Inflammatory macrophage treated with lipopolysaccharide for 1 hour (primary cell): ENCODE measurements at places on chromosomes 4 and X.

DNA sequence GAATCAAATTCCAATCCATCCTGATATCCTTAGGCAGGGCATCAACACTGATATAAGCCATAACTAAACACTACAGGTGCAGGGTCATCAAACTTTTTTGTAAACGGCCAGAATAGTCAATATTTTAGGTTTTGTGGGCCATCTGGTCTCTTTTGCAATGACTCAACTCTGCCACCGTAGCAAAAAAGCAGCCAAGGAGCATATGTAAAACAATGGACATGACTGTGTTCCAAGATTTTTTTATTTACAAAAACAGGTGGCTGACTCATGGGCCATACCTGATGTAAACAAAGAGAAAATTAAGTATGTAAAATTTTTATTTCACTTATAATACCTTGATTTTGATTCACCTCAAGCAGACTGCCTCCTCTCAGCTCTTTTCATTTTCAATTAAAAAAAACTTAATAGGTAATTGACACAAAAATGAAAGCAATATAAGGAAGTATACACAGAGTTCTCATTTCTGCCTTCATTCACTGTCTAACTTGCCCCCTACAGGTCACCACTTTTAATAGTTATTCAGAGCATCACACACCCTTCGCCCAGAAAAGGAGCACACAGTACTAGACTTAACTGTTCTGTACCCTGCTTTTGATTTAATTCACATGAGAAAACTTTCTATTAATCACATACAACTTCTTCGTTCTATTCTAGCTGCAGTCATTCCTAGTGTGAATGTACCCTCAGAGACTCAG, 35.3 kb upstream of the GPM6B start:
- DNase-seq, result peak; percentile 5

- DNase-seq, result no peak
Observed at GRCh38 chr4:144851948-144852347, 206.0 kb downstream of the HHIP start.

GRCh38 chrX:69457756-69458155, 46.4 kb upstream of the NALF2 start:
- DNase-seq, result no peak

DNA sequence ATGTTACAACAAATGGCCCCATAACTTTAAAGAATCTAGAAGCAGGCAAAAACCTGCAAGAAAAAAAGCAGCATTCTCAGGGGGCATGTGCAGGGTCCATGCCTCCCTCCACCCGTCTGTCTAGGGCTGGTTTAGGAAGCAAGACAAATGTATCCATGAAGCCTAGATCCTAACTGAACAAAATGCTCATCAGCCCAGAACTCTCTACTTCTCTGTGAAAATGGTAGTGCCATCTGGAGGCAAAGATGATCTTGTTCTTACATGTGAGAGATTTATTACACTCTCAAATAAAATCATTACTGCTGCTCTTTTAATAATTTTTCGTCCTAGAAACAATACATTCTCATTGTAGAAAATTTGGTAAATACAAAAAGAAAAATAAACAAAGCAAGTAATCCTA, 26.7 kb downstream of the NR3C2 start:
- no peak for DNase-seq

- peak; percentile 59 for DNase-seq
Observed at GRCh38 chr4:88697588-88698329, at the start of gene NAP1L5. TSS of gene NAP1L5 (minus strand) at chr4:88697829. CDS start at chr4:88697754, 75 bp downstream.

DNA sequence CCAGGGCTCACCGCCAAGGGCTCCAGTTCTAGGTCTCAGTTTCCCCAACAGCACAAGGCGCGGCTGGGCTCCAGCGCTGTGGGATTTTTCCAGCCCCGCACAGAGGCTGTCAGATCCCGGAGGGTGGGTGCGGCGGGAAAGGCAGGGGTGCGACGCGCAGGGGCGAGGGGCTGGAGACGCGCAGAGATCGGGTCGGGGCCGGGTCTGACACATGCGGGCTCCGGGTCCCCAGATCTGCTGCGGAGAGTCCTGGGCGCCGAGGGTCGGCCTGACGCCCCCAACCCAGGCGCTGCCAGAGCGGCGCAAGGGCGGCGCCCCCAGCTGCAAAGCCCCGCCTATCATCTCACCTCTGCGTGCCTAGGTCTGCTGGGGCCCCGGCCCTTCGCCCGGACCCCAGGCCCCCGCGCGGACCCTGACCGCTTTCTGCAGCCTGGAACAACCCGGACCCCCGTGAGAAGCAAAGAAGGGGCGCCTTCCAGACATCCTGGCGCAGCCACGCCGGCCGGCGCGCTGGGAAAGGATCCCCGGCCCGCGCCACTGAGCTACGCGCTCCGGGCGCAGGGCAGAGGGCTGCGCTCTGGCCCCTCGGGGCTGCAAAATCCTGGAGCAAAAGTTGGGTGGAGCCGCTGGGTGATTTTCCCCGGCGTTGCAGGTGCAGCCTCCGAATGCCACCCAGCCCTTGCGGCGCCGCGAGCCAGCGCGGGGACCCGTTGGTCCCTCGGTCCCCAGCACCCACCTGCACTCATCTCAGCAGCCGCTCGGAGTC, 486 bp downstream of the ABLIM2 start:
- DNase-seq, result no peak

- DNase-seq, result no peak
Observed at GRCh38 chr4:8592366-8593263, at the start of gene CPZ. TSS of gene CPZ (plus strand) at chr4:8592765. CDS start at chr4:8592834, 69 bp downstream.

DNA sequence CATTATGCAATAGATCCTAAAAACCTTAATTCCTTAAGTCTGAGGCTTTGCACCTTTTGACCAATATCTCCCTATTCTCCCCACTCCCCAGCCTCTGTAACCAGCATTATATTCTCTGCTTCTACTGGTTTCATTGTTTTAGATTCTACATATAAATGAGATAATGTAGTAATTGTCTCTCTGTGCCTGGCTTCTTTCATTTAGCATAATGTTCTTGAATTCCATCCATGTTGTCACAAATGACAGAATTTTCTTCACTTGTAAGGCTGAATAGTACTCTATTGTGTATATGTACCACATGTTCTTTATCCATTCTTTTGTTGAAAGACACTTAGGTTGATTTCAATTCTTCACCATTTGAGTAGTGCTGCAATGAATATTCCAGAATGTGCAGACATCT, 66.0 kb downstream of the MAGEC1 start:
- DNase-seq, result no peak

DNA sequence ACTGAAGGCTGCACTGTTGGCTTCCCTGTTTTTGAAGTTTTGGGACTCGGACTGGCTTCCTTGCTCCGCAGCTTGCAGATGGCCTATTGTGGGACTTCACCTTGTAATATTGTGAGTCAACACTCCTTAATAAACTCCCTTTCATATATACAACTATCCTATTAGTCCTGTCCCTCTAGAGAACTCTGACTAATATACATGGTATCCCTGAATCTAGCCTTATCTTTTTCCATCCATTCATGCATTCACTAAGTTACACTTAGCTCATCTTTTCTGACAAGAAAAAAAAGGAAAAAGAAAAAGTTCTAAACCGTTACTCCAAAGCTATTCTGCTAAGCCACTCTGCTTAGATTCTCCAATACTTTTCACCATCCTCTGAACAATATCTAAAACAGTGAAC, 1260.2 kb upstream of the PCDH7 start:
- no peak for DNase-seq

DNA sequence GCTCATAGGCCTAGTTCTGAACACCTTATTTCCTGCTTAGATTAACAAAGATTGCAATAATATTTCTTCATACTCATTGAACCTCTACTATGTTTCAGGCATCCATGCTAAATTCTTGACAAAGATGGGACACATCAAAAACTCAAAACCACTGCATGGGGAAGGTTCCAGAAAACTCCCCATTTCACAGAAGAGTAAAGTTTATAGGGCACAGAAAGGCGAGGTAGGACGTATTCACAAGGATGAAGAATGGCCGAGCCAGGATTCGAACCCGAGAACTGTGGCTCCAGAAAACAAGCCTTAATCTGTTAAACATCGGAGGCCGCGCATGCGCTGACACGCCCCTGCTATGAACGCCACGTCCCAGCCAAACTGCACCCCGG, 688 bp downstream of the UXT start:
- no peak for DNase-seq

DNA sequence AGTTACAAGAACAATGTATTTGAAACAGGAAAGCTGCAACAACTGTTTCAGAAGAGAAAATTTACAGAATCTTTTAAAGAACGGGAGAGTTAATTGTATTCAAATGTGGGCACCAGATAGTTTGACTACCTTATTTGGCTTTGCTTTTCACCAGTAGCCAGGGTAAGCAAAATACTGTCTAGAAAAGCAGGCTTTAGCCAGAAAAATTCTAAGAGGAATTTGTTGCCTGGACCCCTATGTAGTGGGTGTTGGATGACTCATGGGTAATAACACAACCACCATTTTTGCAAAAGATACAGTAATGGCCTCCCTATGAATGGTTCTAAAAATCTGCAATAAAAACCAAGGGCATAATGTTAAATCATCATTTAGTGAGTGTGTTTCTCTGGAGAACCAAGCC, 233.4 kb upstream of the ANXA3 start:
- no peak for DNase-seq

GRCh38 chrX:8955511-8955910, 78.4 kb downstream of the FAM9B start:
- no peak for DNase-seq

DNA sequence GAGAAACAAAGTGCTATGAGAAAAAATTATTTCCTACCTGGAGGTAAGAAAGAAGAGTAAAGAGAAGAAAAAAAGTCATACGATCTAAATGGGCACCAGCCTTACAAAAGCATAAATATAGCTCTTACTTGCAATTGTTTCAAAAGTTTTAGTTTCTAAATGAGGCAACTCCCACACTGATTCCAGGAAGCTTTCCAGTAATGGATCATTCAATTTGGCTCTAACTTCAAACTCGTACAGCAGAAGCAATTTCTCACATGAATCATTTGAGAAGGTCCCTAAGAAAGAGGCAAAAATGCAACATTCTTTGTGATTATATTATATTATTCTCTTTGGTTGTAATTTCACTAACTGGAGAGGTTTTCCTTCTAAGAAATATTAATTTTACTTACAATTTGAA, 109.9 kb downstream of the DLG3 start:
- DNase-seq, result no peak

DNA sequence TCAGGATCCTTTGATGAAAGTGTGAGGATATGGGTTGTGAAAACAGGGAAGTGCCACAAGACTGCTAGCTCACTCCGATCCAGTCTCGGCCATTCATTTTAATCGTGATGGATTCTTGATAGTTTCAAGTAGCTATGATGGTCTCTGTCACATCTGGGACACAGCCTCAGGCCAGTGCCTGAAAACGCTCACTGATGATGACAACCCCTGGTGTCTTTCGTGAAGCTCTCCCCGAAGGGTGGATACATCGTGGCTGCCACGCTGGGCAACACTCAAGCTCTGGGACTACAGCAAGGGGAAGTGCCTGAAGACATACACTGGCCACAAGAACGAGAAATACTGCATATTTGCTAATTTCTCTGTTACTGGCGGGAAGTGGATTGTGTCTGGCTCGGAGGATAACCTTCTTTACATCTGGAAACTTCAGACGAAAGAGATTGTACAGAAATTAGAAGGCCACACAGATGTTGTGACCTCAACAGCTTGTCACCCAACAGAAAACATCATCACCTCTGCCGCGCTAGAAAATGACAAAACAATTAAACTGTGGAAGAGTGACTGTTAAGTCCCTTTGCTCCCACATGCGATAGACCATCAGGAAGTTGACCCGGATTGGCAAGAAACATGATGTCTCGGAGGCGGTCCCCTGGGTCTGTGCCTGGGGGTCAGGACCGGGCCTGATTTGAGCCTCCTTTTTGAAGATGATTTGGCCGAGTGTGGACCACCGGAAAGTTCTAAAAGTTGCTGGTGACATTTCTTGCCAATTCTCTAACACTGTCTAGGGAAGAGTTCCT, 22.2 kb downstream of the LIAS start:
- DNase-seq, result peak; percentile 66

GRCh38 chrX:118239913-118240698, 105.8 kb upstream of the WDR44 start:
- no peak for DNase-seq

- DNase-seq, result peak; percentile 2
Observed at GRCh38 chrX:100615005-100615404, 21.6 kb downstream of the TSPAN6 start.

DNA sequence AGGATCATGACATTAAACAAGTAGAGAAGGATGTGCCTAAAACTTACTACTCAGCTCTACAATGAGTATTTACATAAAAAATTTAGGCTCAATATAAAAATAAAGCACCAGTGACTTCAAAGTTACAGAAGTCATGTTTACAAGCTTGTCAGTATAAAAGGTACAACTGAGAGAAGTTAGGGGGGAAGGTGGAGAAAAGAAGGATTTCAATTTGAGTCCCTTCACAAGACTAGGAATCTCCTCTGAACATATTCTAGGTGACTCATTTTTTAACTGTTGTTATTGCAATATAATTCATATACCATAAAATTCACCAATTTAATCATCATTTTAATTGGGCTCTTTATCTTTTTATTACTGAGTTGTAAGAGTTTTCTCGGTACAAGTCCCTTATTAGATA, 26.9 kb downstream of the FRYL start:
- no peak for DNase-seq

DNA sequence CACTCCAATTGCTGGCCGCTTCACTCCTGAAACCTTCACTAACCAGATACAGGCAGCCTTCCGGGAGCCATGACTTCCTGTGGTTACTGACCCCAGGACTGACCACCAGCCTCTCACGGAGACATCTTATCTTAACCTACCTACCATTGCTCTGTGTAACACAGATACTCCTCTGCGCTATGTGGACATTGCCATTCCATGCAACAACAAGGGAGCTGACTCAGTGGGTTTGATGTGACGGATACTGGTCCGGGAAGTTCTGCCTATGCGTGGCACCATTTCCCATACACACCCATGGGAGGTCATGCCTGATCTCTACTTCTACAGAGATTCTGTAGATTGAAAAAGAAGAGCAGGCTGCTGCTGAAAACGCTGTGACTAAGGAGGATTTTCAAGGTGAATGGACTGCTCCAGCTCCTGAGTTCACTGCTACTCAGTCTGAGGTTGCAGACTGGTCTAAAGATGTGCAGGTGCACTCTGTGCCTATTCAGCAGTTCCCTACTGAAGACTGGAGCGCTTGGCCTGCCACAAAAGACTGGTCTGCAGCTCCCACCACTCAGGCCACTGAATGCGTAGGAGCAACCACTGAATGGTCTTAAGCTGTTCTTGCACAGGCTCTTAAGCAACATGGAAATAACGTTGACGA, 35.8 kb upstream of the PRDM8 start:
- DNase-seq, result no peak

GRCh38 chrX:154431341-154431740, 2.9 kb downstream of the ATP6AP1 start:
- DNase-seq, result peak; percentile 87
